IPS-NIHi11 (cell line): ENCODE measurements at places on chromosomes 6 and 20.

- no peak for DNase-seq
Observed at GRCh38 chr20:22908944-22909343, 126.2 kb upstream of the SSTR4 start.

GRCh38 chr6:142802124-142802523, 142.9 kb downstream of the HIVEP2 start:
- DNase-seq = peak; percentile 38

DNA sequence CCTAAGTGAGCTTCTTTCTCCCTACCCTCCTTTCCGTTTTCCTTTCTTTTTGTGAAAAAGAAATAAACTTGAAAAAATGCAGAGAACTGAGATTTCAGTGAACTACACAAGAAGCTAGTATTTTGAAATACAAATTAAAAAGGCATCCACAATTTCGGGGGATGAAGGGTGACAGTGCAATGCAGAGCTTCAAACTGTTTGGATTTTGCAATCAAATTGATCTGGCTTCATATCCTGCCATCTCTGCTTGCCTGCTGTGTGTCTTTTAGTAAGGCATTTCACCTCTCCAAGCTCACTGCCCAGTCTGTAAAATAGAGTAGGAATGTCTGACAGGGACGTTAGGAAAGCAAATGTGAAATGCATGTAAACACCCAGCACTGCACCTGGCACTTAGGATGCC, 258.0 kb downstream of the HACE1 start:
- no peak for DNase-seq

DNA sequence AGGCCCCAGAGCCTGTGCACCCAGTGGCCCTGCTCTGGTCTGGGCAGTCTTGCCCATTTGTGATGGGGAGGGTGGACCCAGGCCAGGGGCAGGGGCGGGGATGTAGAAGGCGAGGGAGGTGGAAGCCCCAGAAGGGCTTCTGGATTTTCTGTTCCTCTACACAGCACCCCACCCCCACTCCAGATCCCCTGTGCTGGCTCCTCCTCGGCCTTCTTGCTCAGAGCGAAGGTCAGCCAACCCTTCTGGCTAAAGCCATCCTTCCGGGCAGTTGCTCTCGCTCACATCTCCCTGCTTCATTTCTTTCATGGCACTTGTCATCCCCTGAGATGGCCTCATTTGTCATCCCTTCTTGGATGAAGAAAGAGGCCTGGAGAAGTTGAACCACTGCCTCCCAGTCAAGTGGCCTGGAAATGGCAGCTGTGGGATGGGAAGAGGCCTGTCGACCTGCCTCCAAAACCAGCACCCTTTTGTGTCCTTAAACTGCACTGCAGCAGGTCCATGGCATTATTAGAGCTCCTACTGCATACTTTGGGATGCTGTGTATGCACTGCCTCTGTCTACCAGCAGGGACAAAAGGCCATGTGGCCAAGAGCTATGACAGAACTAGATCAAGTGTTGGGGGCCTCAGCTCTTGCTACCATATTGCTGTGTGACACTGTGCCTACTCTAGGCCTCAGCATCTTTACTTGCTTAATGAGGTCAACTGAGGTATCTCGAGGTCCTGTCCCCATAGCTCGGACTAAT, 19.9 kb downstream of the PEDS1 start:
- DNase-seq = peak; percentile 4

GRCh38 chr6:147677647-147678046, 169.2 kb downstream of the SAMD5 start:
- no peak for DNase-seq

DNA sequence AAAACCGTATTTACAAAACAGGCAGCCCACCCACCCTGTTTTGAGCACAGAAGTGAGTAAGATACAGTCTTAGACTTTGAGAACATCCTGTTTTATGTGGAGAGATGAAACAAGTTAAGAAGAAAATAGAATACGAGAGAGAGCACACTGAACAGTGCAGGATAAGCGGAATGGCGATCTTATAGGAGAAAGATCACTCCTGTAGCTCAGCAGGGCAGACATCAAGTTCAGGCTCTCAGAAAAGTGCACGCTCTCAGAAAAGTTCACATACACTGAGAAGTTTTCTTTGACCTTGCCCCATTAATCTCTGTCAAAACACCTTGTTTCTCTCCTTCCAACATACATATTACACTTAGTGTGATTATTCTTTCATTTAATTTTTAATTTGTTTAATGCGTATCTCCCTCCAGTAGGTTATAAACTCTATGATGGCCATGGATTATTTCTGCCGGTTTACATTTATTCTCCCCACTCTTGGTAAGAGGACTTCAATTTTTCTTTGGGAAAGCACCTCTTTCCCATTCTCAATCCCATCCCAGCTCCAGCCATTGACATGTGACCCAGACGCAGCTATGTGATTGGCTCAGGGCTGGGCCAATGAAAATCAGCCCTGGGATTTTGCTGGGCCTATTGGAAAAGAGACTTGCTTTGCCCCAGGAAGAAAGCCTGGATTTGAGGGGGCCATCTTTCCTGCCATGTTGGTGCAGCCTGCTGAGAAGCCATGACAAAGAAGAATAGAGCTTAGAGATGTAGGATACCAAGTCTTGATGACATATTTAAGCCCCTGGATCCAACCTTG, 16.2 kb downstream of the KCNB1 start:
- DNase-seq = peak; percentile 56

- no peak for DNase-seq
Observed at GRCh38 chr20:51500936-51501335, 41.6 kb downstream of the NFATC2 start.

- no peak for DNase-seq
Observed at GRCh38 chr6:97068211-97068610, 143.7 kb downstream of the KLHL32 start.

DNA sequence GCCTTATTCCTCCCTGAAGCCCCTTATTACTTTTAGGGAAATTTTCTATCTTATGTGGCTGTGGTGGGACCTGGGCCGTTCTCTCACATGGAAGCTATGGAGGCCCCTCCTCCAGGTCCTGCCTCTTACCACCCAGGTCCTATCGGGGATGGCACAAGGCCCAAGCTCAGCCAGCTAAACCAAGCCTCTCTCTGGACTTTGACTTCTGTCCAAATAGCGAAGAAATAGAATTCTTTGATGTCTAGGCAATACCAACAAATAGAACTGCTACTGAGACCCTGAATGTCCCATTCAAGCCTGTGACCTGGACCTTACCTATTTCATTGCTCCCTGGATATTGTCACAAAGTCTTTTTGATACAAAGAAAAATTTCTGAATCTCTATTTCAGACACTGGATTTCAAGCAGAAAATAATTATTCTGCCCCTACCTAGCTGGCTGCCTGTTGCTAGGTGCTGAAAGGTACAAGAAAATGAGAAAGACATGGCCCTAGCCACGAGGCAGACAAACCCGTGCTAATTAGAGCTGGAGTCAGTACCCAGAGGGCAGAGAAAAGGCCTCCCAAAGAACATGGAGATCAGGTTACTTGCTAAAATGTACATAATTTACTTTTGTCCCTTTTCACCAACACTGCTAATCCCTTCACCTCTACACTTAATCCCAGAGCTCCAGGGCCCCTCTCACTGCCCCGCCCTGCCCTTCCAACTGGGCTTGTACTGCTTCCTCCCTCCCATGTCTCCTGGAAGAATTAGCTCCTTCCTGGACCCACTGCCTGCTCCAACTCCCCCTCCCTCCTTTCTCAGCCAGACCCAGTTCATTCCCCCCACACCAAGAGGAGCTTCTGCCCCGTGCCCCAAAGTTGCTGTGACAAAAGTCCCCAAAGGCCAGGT, 15.5 kb upstream of the NNAT start:
- no peak for DNase-seq

GRCh38 chr6:40620574-40621240, 33.5 kb upstream of the LRFN2 start:
- no peak for DNase-seq

DNA sequence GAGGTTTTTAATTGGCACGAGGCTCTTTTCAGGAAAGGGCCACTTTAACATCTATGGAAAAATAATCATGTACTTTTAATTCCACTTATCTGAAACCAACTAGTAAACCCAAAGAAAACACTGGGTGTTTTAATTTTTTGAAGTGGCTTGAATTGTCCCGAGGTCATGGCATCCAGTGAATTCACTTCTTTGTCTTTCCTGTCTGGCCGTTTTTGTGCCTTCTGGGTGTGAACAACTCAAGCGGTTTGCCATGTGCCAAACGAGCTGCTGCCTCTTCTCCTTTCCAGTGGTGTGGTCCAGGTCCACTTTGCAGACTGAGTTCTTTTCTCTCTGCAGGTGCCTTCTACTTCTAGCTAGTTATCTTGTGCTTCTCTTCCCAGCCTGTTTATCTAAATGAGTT, 117.5 kb downstream of the PLCB4 start:
- DNase-seq = no peak

- no peak for DNase-seq
Observed at GRCh38 chr20:15059438-15059837, 722.0 kb upstream of the FLRT3 start.

- no peak for DNase-seq
Observed at GRCh38 chr6:110643175-110643574, 166.8 kb upstream of the SLC22A16 start.

DNA sequence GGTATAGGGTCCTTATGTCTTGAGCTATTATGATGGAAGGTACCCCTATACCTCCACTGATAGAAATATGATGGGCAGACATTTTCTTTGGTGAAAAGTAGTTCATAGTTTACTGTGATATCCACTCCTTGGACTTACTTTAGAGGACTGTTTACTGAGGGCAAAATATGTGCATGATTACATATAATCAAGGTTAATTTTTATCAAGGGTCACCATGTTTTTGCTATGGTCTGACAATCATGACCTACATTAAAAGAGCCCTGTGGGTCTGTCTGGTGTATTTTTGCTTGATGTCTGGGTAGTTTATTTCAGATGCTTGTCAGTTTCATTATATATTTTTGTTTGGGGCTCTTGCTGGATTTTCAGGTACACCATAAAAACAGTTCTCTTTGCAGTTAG, 40.1 kb downstream of the CDKAL1 start:
- no peak for DNase-seq

GRCh38 chr20:10445758-10446157, 10.7 kb downstream of the SLX4IP start:
- DNase-seq = no peak

DNA sequence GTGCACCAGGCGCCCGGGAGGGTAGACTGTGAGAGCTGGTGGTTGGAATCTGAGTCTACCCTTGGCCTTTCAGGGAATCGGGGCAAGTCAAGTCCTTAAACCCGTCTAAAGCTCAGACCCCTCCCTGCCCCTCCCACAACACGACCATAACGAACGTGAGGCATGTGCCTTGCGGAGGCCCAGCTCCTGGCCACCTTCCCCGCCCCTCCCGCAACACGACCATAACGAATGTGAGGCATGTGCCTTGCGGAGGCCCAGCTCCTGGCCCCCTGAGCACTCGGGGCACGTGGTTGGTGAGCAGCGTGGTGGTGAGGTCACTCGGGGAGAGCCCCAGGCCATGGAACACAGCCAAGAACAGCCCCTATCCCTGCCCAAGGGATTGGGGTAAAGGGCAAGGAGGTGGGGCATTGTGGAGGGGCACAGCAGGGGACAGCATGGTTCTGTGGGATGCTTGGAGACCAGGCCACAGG, 132.2 kb downstream of the TAF4 start:
- no peak for DNase-seq

DNA sequence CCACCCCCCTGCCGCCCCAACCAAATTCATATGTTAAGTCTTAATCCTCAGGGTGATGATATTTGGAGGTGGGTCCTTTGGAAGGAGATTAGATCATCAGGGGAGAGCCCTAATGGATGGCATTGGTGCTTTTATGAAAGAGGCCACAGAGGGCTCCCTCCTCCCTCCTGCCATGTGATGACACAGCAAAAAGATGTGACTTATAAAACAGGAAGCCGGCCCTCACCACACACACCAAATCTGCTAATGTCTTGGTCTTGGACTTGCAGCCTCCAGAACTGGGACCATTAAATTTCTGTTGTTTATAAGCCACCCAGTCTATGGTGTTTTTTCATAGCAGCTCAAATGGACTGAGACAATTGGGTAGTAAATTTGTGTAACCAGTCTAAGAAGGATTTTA, 176.3 kb downstream of the ADGRG6 start:
- DNase-seq = peak; percentile 22

- DNase-seq = peak; percentile 26
Observed at GRCh38 chr6:148700741-148701311, 46.0 kb upstream of the UST start.

DNA sequence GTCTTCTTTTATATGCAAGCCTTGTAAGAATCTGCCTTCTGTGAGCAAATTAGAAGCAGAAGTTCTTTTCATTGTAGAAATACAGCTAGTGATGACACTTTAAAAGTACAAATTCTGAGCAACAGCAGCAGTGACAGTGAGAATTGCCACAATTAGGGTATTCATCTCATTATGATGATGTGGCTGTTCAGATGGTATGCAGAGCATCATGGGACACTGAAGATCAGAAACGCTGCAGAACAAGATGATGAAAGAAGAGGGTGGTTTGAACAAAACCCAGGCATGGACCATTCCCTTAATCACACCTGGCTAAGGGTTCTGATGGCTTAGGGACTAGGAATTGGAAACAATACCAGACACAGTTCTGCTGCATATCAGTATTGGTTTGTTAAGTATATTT, 312.7 kb upstream of the TBX18 start:
- DNase-seq = no peak

DNA sequence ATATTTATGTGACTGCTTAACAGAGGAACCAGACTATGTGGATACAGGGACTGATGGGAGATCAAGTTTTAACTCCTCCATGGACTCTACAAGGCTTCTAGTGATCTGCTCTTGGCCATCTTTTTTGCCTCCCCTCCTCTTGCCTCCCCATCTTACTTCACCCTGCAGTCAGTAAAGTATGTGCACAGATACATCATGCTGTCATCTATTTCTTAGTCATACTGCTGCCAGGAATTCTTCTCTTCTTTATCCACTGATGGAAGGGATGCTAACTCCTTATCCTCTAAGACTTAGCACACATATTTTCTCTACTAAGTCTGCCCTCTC, 27.6 kb upstream of the FAM83C start:
- no peak for DNase-seq

DNA sequence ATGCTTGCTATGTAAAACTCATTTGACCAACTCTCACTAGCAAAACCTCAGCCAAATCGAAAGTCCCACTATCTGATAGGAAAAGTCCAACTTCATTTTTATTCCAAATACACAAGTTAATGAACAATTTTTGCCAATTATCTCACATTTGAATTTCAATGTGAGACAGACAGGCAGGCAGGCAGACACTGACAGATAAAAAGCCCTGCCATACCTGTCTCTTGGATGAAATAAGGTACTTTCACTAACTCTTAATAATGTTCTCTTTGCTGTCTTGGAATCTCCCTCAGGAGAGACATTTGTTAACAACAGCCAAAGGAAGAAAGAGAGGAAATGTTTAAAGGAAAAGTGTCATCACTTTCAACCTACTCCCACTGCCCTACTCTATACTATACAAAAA, 82.0 kb downstream of the RNGTT start:
- DNase-seq = no peak

DNA sequence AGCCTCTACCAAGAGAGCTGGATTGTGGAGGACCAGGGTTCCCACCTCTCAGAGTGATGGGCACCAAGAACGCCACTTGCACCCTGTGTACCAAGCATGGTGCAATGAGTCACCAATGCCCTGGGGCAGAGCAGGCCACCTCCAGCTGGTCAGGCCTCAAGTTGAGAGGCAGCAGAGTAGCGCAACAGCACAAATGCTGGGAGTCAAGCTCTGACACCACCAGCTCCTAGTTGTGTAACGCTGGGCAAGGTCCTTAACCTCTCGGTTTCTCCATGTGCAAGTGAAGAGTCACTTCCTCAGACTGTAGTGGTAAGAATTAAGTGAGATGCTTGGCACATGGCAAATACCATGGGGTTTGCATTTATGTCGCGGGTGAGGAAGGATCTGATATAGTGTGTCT, 25.6 kb downstream of the GFOD1 start:
- no peak for DNase-seq
